NCI-H1694 treated with DMSO at 0.1 percent for 48 hours (cell line): ENCODE measurements at places on chromosomes 1 and 21.

GRCh38 chr1:214579183-214579582, 23.8 kb upstream of the CENPF start:
- DNase-seq = no peak

- DNase-seq = no peak
Measured at GRCh38 chr1:71046891-71047634, 553 bp downstream of the PTGER3 start.

GRCh38 chr1:172941945-172942344, 108.8 kb downstream of the TNFSF18 start:
- no peak for DNase-seq

GRCh38 chr1:169003864-169004516, 102.5 kb upstream of the ATP1B1 start:
- DNase-seq = no peak

GRCh38 chr1:24914226-24915069, 15.6 kb downstream of the RUNX3 start:
- no peak for DNase-seq

DNA sequence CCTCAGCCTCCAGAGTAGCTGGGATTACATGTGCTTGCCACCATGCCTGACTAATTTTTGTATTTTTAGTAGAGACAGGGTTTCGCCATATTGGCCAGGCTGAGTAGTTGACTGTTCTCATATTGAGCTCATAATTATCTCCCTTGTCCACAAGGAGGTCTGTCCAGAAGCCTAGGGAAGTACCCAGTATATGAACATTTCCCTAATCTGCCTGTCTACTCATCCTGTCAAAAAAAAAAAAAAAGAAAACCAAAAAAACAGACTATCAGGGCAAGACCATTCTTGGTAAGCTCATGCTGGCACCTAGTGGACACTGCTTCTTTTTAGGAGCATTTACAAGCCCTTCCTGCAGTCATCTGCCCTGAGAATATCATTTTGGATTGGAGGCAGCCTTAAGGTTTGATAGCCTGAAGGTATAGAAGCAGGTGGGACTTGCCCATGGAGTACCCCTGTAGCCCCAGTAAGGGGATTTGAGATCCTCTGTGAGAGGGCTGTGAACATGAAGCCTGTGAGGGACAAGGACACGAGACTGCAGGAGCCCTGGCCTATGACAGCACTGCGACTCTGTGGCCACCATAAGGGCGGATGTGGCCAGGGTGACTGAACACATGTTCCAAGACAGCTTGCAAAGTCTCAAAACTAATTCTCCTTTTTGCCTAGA, 10.8 kb upstream of the DUSP12 start:
- no peak for DNase-seq

- DNase-seq = no peak
Measured at GRCh38 chr1:66282343-66282852, 251.6 kb upstream of the SGIP1 start.

DNA sequence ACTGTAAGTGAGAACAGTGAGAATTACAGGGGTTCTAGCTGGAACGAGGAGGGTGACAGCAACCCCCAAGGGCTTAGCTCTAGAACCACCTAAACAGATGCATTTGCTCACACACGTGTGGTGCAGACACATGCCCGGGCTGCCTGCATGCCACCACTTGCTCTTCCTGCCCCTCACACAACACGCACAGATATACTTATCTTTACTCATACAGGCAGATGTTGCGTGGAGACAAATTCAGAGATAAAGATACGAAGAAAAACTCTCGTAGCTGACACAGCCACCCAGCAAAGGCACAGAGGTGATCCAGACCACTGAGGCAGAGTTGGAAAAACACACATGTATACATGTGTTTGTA, 13.5 kb downstream of the VANGL1 start:
- peak; percentile 74 for DNase-seq
